Dorsolateral prefrontal cortex (tissue), 122 donors: ENCODE measurements at places on chromosomes 2 and 18.

DNA sequence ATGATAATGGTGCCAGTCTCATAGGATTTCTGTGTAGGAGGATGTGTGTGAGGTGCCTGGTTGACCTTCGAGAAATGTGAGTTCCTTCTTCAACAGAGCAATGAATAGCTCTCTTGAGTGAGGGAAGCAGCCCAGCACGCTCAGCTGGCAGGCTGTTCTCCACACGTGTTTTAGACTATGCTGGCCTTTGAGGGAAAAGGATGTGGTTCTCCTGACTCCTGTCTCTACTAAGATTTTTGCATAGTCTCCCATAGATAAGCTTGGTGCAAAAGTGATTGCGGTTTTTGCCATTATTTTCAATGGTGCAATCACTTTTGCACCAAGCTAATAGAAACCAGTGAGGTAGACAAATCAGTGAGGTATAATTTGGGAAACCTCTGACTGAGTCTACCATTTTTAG, 284.1 kb downstream of the SLC4A3 start:
- DNase-seq, result no peak

DNA sequence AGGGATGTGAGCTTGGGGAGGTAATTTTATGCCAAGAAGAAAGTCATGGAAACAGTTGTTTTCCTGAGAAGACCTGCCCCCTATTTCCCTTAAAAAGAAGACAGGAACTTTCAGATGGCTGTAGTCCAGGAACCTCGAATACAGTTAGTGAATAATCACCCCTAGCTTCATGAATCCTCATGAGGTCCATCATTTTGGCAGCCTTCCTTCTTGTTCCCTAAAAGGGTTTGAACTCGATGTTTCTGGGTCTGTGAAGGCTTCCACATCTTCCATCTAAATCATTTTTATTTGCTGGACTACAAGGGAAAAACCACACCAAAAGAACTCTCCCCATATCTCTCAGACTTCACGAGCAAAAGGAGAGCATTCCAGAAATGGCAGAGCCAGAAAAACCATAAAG, 290.8 kb downstream of the SLC4A3 start:
- DNase-seq, result no peak

DNA sequence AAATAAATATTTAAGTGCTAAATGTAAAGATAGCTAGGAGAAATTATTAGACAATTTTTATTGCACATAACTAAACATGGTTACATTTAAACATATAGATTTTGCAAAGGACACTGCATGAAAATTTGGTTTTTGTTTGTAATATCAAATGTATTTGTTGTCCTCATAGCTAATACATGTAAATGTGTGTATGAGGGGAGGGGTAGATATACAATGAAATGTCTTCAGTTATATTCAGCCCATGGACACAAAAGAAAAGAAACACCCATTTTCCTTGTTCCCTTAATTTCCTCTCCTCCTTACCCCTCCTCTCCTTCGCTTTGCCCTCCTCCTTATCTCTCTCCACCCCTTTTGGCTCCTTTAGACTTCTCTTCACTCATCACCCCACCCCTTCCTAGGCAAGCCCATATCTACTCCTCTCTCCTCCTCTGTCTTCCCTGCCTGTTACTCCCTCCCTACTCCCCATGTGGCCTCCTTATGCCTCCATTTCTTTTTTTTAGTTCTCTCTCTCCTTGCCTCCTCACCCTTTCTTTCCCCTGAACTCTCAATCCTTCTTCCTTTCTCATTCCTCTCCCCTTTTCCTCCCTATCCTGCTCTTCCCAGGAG, 1.4 kb downstream of the COL3A1 start:
- DNase-seq, result no peak

DNA sequence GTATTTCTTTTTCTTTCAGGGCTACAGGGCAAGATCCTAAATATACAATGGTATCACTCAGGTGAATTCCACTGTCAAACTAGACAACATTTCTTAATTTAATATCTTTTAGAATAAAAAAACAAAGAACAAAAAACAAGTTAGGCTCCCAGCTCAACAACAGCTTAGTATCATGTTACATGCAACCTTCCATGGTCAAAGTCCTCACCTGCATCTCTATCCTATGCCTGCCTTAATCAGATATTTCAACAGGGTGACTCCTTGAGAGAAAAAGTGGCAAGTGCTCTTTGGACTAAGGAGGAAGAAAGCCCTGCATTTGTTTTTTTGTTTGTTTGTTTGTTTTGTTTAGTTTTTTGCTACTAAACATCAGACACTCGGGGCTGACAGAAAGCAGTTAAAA, 50.2 kb downstream of the WDFY1 start:
- no peak for DNase-seq
